Midbrain (tissue), 1 donor: ENCODE measurements at places on chromosomes 7 and 10.

GRCh38 chr7:83934118-83934734 lies 260.4 kb downstream of the SEMA3A start:
- no peak for DNase-seq

DNA sequence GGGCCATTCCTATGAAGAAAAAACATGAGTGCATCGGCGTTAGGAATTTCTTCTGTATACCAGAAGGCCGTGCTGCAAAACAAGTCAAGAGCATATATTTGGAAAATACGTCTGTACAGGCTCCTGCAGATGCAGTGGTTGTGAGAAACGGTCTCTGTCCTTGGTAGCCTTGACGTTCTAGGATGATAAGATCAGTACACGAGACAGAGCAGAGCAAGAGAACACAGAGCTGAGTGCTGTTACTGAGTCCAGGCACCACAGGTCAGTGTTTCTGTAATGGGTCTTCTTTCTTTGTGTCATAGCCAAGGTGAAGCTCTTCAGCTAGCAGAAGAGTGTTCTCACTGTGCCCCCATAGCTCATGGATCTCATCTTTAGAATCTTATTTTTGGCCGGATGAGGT lies 62.8 kb downstream of the WDR37 start:
- no peak for DNase-seq

DNA sequence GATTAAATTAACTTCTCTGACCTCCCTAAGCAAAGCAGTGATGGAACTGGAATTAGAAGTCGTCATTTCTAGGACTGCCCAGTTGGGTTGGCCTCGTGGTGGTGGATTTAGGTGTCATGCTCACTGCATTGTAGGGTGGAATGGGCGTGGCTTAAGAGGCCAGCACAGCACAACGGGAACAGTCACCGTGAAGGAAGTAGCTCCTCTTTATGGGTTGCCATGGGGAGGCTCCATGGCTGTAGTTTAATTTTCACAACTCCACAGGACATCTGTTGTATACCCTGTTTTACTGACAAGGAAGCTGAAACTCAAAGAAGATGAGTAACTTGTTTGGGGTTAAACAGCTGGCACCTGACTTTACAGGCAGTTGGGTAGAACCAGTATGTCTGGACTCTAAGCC lies 208.3 kb downstream of the CELF2 start:
- no peak for DNase-seq

DNA sequence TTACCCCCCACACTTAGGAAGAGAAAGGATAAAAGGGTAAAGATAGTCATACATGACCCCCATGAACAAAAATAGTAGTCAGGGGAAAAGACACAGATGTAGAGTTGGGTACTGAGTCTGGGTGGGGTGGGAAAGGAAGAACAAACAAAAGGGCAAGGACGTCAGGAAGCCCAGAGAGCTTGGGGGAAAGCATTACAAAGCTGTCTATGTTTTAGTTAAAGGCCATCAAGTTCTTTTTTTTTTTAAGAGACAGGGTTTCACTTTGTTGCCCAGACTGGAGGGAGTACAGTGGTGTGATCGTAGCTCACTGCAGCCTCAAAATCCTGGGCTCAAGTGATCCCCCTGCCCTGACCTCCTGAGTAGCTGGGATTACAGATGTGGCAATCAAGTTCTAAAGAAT lies 98.4 kb upstream of the PDLIM1 start:
- DNase-seq: no peak

DNA sequence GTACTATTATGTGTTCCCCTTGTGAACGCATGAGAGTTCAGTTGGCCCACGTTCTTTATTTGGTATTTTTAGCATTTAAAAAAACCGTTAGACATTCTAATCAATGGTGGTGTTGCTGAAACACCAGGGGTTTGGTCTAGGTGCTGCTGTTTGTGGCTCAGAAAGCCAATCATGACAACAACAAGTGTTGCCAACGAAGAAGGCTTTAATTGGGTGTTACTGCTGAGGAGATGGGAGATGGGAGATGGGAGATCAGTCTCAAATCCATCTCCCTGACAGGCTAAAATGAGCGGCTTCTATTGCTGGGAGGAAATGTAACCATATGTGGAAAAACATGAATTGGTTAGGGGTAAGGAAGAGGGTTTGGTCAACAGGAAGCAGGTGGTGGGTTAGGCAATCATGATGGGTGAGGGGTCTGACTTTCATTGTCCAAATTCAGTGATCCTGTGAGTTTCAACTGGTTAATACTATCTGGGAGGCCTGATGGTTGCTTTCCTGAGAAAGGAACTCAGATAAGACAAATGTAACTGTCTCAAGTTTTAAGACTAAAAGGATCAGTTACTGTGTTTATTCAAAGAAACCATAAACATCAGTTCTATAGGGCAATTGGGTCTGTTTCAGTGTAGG lies 4.6 kb upstream of the ZNF425 start:
- no peak for DNase-seq

- no peak for DNase-seq
These were observed 321.0 kb downstream of the TCERG1L start for GRCh38 chr10:130990486-130990885.

- no peak for DNase-seq
These were observed 284.0 kb downstream of the GRID1 start for GRCh38 chr10:86082556-86082955.

GRCh38 chr7:116598278-116598677 lies 73.4 kb downstream of the CAV1 start:
- peak; percentile 25 for DNase-seq

- DNase-seq: peak; percentile 36
These were observed 21.6 kb downstream of the SFTPD start for GRCh38 chr10:79927111-79927828.

DNA sequence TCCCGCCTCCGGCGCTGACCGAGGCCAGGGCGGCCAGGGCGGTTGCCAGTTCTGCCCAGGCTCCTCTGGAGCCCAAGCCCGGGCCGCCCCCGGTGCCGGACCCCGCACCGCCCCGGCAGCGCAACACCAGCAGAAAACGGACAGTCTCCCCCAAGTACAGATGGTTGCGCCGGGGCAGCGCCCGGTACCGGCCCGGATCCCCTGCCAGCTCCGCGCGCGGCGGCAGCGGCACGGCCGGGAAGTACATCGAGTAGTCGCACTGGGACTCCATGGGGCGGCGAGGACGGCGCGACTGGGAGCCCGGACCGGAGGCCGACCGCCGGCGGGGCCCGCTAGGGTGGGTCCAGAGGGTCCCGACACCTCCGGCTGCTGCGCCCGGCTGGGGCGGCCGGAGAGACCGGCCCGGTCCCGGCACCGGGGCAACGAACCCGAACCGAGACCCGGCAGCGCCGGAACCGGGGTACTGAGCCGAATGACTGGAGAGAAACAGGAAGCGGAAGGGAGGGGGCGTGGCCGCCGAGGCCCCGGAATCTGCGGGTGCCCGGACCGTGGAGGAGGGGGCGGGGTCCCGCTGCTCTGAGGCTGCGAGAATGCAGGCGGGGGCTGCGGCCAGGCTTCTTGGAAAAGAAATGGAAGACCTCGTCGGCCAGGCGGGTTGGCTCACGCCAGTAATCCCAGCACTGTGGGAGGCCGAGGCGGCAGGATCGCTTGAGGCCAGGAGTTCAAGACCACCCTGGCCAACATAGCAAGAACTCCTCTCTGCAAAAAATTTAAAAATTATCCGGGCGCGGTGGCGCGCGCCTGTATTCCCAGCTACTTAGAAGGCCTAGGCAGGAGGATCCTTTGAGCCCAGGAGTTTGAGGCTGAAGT lies at the start of gene TRAPPC14:
Gene TRAPPC14, minus strand, starts transcription at position 495 of the 870 bp plus-strand sequence. Its CDS starts 224 bp downstream, at position 271.
- peak; percentile 87 for DNase-seq

GRCh38 chr7:84248267-84248666 lies 53.7 kb upstream of the SEMA3A start:
- no peak for DNase-seq

DNA sequence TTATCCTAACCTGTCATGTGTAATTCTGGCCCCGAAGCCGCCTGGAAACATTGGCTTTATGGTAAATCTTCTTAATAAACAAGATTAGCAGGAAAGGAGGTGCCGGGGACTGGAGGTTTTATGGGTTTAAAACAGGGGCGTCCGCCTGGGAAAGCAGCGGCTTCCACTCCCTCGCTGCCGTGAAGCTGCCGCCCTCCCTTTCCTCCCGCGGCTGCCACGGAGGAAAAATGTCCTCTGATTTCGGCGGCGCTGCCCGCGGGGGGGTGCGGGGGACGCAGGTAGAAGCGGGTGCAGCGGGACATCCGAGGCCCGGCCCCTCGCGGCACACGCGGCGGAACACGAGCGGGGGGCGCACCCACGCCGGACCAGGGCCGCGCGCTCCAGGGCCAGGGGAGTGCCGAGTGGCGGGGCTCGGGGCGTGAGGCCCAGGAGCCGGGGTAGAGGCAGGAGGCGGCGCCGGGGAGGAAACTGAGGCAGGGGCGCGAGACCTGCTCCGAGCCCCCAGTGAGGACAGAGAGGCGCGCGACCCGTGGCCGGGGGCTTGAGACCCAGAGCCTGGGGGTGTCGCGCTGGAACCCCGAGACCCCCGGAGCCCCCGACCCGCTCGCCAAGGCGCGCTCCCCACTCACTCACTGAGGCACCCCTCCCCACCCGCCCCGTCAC lies 993 bp downstream of the PTPRN2 start:
- DNase-seq: no peak

DNA sequence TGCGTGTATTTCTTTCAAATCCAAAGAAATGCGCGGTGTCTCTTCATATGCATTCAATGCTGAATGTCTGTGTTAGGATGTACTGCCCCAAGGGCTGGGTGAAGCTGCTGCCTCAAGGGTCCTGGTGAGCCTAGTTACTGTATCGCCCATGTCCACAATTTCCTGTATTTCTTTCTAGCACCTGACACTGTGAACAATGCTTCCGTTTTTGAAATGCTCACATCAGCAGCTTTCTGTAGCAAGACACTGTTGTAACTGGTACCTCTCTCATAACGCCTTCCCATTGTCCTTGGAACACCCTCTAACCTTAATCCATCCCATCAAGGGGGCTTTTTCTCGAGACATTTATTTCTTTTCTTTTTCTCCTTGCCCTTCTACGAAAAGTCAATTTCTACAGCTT lies 25.1 kb downstream of the NRP1 start:
- no peak for DNase-seq

GRCh38 chr7:95520136-95520535 lies 34.4 kb downstream of the ASB4 start:
- no peak for DNase-seq

GRCh38 chr7:129394101-129394500 lies 40.1 kb upstream of the STRIP2 start:
- no peak for DNase-seq

- no peak for DNase-seq
These were observed 331.4 kb upstream of the TMEM229A start for GRCh38 chr7:124364283-124364682.

DNA sequence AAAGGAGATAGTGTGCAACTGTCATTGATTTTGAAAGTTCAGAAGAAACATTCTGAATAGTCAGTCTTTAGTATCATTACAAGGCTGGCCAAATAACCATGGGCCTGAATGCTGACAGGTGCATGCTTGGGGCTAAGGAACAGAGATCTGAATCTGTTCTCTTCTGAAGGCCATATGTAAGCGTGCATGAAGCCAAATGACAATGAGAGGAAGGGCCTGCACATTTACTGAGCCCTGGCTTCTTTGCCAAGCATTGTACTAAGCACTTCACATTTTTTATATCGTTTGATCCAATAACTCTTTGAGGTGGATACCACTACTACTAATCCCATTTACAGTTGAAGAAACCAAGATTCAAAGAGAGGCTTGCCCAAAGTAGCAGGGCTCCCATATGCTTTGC lies 22.5 kb upstream of the TIAL1 start:
- DNase-seq: no peak

DNA sequence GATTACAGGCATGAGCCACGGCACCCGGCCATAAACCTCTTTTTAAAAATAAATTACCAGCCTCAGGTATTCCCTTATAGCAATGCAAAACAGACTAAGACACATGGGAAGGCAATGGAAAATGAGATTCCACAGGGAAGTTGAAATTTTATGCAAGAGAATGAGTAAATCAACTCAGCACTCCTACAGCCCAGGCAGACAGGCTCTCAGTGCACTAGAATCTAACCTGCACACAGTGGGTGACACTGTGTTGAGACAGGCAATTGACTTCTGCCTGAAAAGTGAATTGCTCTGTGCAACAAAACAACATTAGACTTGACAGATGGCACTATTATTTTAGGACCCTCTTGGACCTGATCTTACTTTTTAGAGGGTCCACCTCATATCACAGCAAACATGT lies 20.1 kb upstream of the PLEKHA1 start:
- no peak for DNase-seq

- no peak for DNase-seq
These were observed 509 bp downstream of the AHR start for GRCh38 chr7:17298840-17299482.

GRCh38 chr7:104793066-104793465 lies 220.9 kb upstream of the KMT2E start:
- no peak for DNase-seq

DNA sequence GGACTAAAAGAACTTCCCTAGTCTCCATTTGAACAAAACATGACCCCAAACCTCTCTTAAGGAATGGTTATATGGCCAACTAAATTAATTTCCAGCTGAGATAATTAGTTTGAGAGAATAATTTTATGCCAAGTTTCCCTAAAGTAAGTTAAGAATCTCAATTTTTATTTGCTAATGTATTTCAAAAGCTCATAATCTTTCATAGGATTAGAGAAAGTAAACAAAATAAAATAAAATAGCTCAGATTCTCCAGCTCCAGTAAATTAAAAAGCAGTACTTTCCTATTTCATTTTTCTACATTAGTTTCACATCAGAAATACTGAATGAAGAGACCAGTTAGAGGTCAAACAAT lies 44.4 kb downstream of the ENO4 start:
- no peak for DNase-seq

DNA sequence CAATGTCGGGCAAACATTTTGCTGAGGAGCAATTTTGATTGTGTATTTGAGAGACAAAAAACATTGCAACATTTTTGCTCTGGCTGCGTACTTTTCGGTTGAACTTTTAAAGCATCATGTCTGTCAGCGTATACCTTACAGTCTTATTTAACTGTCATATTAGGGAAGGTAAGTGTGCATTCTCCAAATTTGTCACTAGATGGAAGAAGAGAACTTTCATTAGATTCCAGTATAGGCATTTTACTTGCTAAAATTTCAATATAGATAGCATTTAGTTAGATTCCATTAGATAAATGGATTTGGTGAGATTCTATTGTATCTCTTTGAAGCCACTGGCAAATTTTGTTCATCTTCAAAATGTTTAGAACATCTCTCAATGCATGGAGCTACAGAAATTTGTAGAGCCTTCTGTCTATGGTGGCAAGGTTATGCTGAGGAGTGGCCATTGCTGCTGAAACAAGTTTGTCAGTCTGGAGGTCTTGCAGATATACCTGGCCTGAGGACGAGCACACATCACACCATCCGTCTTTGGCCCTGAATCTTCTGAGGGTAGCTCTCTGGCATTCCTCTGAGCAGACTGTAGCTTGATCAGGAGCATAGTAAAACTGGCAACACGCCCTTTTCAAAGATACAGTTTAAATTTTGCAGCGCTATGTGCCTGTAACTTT lies 437.5 kb upstream of the MBL2 start:
- no peak for DNase-seq

- no peak for DNase-seq
These were observed 3.1 kb downstream of the GAD2 start for GRCh38 chr10:26219676-26220075.

- no peak for DNase-seq
These were observed 140.0 kb downstream of the ITGB8 start for GRCh38 chr7:20470726-20471125.

GRCh38 chr7:155794196-155794595 lies 18.1 kb downstream of the SHH start:
- no peak for DNase-seq
